ENCODE measurements at places on chromosomes 1 and 21.

DNA sequence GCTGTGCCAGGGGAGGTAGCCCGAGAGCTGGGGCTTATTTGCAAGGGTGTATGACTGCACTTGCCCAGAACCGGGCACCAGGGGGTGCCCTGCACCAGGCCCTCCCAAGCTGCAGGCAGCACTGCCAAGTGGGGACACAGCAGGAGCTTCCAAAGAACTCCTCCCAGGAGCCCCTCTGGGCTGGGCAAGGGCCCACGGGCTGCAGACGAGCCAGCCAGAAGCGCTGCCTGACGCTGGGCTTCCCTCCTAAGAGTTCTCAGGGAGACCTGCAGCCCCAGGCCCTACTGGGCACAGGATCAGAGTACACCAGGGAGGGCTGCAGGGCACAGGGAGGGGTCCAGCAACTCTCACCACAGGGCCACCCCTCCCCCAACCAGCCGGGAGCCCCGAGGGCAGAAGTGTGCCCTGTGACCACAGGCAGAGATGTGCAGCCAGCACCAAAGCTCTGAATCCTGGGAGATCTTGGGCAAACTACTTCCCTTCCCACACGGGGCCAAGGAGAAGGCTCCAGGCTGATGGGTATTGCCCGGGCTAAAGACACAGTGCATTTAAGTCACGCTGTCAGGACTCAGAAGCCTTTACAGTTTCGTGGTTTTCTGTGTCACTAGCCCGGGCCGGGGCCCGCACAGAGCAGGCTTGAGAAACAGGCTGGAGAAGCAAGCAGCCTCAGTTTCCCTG is 63.4 kb downstream of the KCNAB2 start:
- no peak for DNase-seq

DNA sequence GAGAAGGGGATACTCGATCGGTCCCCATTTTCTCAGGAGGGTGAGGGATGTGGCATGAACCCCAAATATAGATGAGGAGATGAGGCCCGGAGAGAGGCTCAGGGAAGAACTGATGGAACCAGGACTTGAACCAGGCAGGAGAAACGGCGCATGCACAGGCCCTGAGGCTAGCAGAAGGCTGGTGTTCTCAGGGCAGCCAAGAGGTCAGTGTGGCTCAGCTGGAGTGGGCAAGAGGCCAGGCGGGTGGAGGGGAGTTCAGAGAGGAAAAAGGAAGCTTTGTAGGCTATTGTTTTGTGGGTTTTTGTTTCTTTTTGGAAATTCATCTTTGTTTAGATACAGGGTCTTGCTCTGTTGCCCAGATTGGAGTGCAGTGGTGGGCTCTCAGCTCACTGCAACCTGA is 122.0 kb downstream of the LACTBL1 start:
- no peak for DNase-seq

GRCh38 chr1:202221911-202222909 is 28.6 kb downstream of the LGR6 start:
- DNase-seq: no peak

DNA sequence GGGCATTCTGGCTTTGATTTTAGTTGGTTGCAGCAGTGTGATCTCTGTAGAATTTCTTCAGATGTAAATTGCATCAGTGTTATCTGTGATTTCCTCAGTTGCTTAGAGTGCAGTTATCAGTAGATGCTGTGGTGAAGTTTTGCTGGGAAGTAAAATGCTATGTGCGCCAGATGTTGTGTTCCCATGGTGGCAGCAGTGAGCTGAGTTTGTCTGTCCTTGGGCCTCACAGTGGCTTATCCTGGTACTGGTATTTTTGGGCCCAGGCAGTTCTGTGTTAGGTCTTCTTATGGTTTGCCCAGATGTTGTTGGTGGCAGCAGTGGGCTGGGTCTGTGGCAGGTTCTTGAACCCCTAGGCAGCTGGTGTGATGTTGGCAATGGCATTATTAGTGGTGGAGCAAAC is 1242.1 kb downstream of the PLA2G4A start:
- DNase-seq: no peak

- no peak for DNase-seq
Observed at GRCh38 chr1:4179914-4180735, 280.1 kb upstream of the C1orf174 start.

DNA sequence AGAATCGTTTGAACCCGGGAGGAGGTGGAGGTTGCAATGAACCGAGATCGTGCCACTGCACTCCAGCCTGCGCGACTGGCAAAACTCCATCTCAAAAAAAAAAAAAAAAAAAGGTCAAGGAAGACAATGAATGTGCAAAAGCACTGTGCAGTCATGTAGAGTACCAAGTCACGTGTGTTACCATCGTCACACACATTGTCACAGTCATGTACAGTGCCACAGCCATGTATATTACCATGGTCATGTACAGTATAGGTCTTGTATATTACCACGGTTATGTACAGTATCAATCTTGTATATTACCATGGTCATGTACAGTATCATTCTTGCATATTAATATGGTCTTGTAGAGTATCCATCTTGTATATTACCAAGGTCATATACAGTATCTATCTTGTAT is 13.0 kb downstream of the DHRS3 start:
- no peak for DNase-seq

DNA sequence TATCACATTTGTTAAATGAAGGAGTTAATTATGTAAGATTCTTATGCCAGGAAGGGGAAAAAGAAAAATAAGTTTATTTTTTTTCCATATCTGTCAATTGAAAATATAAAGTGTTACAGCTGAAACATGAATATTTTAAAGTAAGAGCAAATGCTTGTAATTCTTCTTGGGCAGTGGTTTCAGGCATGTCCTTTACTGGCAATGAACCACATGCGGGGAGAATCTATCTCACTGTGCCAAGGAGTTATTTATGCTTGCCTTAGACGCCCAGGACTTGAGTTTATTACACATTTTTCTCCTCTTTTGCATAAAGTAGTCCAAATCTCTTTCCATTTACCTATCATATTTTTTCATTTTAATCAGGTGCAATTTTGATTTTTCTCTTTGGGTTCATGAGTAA is 207.8 kb upstream of the NRIP1 start:
- DNase-seq: no peak

GRCh38 chr21:38488640-38489270 is 9.5 kb downstream of the ERG start:
- DNase-seq: no peak

DNA sequence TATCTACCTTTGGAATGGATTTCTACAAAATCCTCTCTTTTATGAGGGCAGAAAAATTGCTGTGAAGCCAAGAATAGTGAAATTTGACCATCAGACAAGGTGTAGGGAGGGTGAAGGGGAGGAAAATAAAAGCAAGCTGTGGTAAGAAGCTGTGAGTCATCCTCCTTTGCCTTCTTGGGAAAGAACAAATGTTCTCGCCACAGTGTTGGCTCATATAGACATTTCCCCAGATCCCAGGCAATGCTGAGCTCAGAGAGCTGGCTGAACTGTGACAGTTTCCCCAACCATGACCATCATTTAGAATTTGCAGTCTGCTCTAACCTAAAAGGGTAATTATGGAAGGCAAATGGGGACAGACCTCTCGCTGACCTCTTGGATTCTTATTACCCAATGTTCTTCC is 235.4 kb downstream of the PBX1 start:
- no peak for DNase-seq

GRCh38 chr1:28510970-28511440 is 5.2 kb downstream of the RCC1 start:
- no peak for DNase-seq

DNA sequence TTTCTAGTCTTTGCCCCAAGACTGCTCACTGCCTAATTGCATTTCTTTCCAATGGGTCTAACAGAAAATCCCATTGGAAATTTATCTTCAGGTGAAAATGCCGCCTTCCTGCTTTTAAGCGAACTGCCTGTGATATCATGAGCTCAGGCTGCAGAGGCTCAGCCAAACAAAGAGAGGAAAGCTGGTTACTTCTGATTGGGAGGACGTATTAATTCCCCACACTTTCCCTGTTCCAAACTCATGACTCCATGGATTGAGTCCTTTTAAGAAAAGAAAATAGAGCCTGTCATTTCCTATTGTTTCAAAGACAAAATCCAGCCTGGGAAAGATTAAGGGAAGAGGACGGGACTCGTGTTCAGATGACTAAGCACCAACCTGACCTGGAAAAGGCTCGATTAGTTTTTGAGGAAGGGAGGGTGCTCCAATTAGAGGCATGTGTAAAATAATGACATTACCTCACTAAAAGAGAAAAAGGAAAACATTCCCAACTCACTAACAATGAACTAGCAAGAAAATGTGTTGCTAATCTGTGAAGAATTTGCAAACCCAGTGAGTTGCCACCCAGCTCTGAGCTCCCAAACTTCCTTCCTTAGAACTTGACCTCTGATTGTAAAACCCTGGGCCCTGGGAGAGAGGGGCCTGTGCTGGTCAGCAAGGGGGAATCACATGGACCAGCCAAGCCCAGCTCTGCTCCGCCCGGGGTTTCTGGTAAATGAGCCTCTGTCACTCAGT is 61.2 kb downstream of the TCP10L start:
- DNase-seq: no peak

- no peak for DNase-seq
Observed at GRCh38 chr1:233439721-233440120, 112.2 kb downstream of the MAP3K21 start.

- peak; percentile 36 for DNase-seq
Observed at GRCh38 chr21:46183910-46184624, at the start of gene SPATC1L. SPATC1L (minus strand) TSS chr21:46184459; CDS start chr21:46182816, 1,643 bp downstream.

- no peak for DNase-seq
Observed at GRCh38 chr1:25771221-25772114, 28.5 kb upstream of the SELENON start.

DNA sequence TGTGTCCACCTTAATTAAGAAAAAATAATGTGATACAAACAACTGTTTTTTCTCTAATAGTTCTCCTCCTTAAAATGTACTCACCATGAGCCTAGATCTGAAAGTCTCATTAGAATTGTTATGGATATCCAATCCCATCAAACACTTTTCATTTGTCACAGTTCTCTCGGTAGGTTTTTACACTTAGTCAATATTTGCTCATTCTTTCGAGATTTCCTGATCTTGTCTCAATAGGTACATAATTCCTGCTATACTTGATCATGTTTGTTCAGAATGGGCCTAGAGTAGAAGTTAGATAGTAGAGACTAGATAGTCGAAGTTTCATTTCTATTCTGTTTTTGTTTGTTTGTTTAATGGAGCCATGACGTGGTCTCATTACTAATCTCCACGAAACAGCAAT is 2005.7 kb downstream of the NCAM2 start:
- DNase-seq: no peak

- no peak for DNase-seq
Observed at GRCh38 chr21:41219498-41220207, 51.7 kb downstream of the BACE2 start.

- DNase-seq: no peak
Observed at GRCh38 chr1:94940738-94941137, 13.8 kb upstream of the CNN3 start.

DNA sequence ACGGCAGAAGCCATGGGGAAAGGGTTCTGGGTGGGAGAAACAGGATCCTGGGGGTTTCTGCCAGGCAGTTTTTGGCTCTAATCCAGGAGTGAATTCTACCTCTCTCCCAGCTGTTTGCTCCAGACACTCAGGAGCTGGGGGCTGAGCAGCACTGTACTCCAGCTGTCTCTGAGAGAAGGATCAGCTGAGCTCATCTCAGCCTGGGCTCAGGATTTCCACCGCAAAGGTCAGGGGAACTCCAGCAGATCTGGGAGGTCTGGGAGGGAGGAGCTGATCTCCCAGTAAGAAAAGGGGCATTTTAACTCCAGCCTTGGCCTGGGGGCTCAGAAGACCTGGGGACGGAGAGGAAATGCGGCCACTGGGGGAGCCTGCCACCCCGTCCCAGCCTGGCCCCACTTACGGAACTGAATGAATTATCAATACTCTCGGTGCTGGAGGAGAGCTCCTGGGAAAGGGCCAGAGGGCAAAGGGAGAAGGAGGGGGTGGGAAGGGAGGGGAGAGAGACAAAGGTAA is 17.3 kb downstream of the PI4KB start:
- no peak for DNase-seq

DNA sequence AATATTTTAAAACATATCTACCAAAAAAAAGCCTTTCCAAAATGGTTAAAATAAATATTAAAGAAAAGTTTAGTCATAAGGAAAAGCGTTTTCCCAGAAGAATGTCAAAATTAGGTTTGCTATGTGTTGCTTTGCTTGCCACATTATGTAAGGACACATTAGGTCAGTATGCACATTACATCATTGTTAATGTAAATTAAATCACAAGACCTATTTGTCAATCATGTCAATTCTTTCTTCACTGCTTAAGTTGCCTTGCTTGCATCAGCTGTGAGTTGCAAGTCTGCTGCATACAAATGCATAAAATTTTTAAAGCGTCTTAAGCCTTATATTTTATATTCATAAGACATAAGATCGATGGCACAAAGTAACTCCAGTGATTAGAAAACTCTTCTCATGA is 448.9 kb downstream of the PCP4 start:
- no peak for DNase-seq
